ENCODE measurements at places on chromosomes 1 and 21. TPM values are rescaled to one million over a fixed set of nuclear protein-coding genes. Genes with fewer than 3 reads are reported as not detected.

The PPFIA4 gene
- polyA plus RNA-seq: 5.6 TPM

DNA sequence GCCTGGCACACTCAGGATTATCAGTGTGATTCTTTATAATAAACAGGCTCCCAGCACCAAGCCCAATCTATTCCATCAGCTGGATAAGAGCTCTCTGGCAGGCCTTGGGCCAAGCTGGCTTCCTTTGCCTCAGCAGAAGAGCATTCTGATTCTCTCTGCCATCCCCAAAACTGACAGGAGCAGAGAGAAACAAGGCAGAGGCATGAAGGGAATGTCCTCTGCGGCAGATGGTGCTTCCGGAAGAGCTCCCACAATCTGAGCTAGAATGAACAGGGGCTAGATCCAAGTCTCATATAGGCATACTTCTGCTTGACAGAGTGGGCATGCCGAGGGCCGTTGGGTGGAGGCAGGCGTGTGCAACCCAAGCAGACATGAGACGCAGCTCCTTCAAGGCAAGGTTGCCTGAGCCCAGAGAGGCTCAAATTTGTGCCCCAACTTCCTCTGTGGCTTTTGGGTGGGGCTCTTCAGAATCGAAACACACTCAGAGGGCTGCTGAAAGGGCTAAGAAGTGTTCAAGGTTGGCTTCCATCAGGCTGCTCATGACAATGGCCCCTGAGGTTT is 4.0 kb downstream of the CAPN2 start:
- no peak for DNase-seq

DNA sequence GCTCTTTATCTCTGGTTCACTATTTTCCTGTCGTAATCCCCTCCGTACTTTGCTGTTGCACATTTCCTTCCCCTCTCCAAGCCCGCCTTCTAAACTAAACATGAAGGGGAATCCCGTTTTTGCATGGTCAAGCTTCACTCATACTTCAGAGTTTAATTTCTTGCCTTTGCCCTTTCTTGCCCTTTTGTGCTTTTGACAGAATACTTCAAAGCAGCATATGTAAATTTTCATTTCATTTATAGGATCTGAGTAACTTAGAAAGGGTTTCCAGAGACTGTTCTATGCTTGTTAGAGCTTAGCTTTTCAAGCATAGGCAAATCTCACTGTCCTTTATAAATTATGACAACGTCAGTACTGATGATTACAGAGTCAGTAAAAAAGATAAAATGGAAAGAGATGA is 27.7 kb downstream of the SPATA45 start:
- no peak for DNase-seq

DNA sequence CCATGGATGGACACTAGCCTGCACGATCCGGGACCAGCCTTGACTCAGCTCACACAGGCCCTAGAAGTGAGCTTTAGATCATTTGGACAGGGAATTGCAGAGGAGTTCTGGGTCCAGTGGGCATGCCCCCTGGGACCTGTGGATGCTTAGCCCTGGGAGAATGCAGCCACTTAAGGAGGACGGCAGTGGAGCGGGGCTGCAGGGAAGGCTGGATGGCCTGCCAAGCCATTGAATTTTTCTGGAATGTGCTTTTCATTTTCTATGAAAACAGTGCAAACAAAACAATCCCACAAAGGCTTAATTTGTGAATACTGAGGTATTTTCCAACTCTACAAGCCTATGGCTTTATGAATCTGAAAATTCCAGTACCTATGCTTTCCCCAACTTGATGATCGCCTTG is 80.4 kb upstream of the GCLM start:
- no peak for DNase-seq

- DNase-seq: no peak
These were observed 6.4 kb downstream of the BCAR3 start for GRCh38 chr1:93675271-93675670.

- no peak for DNase-seq
These were observed 103.4 kb upstream of the ADAR start for GRCh38 chr1:154711416-154711815.

DNA sequence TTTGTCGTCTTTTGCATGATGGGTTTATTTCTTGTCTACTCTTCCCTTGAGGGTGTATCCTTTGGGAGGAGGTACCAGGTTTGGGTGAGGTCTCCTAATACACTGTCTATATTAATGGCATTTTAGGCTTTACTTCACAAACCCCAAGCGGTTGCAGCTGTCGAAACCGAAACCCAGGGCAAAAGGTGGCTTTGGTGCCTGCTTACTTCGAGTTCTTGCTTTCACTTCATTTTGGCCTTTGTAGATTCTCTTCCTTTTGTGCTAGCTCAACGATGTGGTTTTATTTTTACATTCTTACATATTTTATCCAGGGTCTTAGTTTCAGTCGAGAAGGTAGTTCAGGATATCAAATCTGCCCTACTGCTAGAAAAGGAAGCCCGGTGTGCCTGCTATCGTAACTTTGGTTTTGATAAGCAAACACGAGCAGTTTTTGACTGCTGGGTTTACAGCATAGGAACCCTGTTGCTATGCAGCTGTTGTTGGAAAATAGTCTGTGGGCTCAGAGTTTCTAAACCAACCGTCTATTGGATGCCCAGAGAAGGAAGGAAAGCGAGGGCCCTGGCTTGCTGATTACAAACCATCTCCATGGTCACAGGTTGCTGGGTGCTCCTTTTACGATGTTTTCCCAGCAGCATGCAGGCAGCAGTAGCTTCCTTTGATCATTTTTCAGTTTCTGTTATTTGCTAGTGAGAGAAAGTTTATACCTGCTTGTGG is 9.8 kb upstream of the TSPAN2 start:
- DNase-seq: no peak

GRCh38 chr1:1254667-1254998 is 8.1 kb upstream of the C1QTNF12 start:
- DNase-seq: no peak

- no peak for DNase-seq
These were observed 80.7 kb downstream of the UBE4B start for GRCh38 chr1:10113501-10113900.
